EL (cell line): ENCODE measurements at places on chromosomes 16 and 17.

DNA sequence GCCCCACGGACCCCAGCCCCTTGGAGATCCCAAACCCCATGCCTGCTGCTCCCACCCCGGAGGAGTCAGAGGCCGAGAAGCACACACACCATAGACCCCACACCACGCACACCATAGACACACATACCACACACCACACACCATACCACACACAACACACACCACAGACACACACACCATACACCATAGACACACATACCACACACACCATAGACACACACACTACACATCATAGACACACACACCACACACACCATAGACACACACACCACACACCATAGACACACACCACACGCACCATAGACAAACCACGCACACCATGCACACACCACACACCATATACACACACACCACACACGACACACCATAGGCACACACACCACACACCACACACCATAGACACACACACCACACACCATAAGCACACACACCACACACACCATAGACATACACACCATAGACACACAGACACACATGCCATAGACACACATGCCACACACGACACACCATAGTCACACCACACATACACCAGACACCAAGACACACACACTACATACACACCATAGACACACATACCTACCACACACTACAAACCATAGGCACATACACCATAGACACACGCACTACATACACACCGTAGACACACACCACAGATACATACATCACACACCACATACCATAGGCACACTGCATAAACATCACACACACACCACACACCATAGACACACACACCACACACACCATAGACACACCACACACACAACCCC is 11.3 kb downstream of the TBC1D16 start:
- DNase-seq = no peak

GRCh38 chr17:62172492-62173291 is 107.6 kb upstream of the MED13 start:
- no peak for DNase-seq

DNA sequence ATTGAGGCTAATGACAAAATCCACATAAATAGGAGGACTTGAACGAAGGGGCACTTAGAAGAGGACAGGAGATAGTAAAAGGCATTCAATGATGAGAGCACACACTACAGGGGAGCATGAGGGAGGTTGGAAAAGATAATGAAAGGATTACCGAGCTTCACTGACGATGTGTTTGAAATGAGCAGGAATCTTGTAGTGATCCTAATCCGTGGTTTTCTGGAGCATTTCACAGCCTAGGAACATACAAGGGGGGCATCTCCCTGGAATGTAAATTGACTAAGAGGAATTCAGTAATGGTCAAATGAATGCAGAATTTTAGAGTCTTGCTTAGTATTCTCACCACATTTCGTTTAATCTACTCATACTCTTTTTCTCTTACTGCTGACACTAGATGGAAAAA is 5.2 kb downstream of the ATMIN start:
- DNase-seq = no peak

DNA sequence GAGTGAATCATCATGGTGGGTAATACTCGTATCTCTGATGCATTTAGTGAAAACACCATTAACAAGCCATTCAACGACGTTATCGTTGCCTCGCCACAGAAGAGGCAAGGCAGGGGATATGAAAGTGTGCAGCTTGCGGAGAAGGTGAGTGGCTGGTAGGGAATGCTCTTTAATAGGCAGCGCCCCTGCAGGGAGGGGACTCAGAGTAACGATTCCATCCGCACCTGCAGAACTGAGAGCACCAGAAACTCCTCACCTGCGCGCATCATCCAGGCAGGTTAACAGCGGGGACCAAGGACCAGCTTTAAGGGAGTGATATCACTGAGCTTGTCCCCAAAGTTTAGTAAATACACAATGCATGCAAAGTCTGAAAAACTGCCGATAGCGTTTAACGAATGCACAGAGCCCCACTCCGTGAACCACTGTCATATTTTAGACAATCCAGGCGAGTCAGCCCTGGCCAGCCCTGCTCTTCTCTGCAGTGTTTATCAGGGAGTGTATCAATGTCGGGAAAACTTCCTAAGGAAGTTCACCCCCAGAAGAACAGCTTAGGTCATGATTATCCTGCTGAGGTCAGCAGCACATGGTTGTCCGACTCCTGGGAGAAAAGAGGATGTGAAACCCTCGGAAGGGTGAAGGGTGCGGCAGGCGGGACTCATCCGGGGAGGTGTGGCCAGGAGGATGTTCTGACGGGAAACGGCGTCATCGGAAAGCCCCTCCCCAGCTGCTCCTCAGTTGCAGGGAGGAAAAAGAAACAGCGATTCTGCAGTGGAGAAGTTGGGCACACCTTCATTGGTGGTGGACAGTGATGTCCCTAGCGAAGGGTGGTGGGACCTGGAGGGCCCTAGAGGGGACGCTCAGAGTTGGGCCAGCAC is 68.5 kb upstream of the DNAH17 start:
- peak; percentile 41 for DNase-seq

- no peak for DNase-seq
These were observed 8.1 kb downstream of the HSF5 start for GRCh38 chr17:58480090-58480489.

GRCh38 chr16:81817789-81818567 is 38.9 kb downstream of the PLCG2 start:
- no peak for DNase-seq

DNA sequence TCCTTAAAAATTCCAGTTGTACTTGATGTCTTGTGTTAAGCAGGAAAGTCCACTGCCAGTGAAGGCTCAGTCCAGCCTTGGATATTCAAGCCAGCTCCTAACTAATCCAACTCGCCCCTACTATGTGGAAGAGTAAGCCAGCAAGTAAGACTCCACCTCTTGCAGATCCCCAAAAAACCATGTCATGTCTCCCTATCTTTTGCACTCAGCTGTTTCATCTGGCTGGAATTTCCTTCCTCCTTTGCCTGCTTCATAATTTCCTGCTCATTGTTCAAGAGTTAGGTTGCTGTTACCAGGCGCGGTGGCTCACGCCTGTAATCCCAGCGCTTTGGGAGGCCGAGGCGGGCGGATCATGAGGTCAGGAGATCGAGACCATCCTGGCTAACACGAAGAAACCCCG is 37.8 kb downstream of the RBBP6 start:
- DNase-seq = peak; percentile 9

- no peak for DNase-seq
These were observed 84.1 kb upstream of the CPHXL start for GRCh38 chr16:75810342-75810741.

GRCh38 chr16:23407436-23408127 is 45.4 kb downstream of the COG7 start:
- DNase-seq = no peak

DNA sequence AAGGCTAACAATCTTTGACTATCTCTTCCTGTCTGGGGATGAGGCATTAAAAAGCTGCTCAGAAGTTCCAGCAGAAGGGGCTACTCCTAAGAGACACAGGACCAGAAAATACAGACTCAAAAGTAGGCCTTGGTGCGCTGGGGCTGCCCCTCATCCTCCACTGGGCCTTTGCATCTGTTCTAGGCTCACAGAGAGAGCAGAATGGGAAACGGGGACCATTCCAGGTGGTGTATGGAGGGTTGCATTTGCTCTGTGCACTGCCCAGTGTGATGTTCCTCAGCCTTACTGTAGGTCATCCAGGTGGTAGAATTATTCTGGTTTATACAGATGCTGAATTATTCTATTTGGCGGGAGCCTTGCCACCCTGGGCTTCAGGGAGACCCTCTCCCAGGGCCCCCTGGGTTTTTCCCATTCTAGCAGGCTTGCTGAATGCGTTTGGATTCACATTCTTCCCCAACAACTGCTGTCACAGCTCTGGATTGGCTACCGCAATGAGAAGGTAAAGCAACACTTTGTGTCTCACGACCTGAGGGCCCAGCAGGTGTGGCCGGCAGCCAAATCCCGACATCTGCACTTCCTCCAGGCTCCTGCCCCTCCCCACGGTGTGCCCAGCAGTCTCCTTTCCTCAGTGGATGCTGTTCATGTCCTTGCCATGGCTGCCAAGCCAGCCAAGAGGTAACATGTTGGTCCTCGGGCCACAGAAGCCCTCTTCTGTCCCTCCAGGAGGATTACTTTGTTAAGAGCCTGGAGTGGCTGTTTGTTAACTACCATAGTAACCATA is 25.0 kb upstream of the ZNHIT3 start:
- DNase-seq = no peak

DNA sequence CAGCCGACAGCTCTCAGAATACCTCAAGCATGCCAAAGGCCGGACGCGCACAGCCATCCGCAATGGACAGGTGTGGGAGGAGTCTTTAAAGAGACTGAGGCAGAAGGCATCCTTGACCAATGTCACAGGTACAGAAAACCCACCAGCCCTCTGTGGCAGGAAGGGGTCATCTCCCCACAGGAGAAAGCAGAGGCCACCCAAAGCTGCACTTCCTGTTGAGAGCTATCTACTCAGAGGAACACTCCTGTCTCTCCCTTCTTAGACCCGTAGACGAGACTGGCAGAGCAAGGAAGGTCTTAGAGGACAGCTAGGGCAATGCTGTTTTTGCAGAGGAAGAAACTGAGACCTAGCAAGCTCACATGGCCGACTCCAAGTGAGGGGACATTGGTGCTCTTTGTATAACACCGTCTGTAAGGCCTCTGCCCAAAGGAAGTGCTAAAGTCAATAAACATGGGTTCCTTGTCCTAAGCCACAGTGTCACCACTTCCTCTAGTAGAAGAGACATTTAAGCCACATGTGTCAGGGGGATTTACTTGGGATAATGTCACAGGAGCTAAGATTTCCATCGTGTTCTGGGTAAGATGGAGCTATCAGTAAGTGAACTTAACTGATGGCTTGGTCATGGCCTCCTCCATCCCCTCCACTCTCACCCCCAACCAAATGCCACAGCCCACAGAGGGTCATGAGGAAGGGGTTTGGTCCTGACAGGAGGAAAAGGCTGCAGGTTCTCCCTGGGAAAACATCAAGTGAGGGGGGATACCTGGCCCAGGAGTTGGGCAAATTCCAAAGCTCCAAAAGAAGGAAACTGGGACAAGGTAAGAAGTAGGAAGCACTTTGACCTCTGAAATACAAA is 9.4 kb downstream of the LPO start:
- DNase-seq = no peak

DNA sequence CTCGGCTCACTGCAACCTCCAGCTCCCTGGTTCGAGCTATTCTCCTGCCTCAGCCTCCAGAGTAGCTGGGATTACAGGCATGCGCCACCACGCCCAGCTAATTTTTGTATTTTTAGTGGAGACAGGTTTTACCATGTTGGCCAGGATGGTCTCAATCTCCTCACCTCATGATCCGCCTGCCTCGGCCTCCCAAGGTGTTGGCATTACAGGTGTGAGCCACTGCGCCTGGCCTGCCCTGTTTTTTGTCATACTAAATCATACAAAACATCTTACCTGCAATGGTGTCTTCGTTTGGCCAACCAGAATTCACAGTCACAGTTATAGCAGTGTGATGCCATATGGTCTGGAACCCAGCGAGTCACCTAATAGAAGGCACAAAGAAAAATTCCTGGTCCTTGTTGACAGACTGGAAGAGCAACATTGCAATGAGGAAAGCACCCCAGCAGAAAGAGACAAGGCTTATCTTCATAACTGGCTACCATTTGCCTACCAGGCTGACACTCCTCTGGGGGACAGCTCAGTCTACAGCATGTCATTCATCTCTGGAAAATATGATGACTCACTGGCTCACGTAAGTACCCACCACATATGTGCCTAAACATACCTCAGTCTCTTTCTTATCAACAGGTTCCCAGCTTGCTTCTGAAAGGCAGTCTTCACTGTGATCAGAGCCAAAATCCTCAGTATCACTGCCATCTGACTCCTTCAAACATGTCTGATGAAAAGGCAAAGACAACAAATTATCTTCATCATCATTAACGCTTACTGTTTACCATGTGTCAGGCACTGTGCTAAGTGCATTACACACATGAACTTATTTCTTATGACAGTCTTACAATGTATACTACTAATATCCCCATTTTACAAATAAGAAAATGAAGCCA is 4.3 kb upstream of the HSF5 start:
- DNase-seq = no peak
